AG09309 (cell line): ENCODE measurements at places on chromosomes 6 and 20.

DNA sequence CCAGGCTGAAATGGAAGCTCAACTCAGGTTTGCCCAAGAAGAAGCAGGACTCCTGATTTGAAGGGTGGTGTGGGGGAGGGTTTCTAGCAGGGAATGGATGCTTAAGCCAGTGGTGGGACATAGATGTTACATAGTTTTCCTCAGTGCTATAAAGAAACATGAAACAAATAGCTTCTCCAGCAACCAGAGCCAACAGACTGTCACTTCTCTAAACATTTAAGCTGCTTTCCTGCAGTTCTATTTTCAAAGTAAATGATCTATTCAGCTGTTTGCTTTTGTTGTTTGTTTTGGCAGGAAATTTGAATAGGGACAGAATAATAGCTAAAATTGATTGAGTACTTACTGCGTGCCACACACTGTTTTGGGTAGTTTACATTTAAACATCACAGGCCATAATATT is 169.0 kb downstream of the UST start:
- DNase-seq = no peak

DNA sequence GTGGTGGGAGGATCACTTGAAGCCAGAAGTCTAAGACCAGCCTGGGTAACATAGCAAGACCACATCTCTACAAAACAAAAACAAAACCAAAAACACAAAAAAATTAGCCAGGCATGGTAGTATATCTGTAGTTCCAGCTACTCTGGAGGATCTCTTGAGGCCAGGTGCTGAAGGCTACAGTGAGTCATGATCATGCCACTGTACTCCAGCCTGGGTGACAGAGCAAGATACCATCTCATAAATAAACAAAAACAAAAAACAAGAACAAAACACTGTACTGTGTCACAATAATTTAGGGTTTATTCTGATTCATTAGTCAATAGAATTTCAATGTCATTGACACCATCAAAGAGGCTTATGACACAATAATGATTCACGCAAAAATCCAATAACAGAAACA is 1121.7 kb upstream of the MAP3K7 start:
- no peak for DNase-seq

GRCh38 chr6:73710470-73710869 is 14.5 kb downstream of the CD109 start:
- no peak for DNase-seq

DNA sequence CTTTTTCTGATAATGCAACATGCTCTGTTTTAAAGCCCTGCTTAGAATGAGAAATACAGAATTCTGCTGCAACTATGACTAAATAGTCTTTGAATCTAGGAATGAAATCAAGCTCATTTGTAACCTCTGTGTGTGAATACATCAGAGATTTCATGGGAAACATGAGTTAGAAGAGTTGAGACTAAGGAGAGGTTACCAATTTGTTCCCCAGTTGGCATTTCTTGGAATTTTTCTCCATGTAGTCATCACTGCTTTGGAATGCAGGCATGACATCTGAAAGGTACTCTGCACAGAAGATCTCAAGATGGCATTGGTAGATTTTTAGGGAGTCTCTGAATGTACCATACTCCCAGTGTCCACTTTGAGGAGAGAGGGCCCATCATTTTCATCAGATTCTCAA is 237.2 kb downstream of the TFAP2A start:
- no peak for DNase-seq

DNA sequence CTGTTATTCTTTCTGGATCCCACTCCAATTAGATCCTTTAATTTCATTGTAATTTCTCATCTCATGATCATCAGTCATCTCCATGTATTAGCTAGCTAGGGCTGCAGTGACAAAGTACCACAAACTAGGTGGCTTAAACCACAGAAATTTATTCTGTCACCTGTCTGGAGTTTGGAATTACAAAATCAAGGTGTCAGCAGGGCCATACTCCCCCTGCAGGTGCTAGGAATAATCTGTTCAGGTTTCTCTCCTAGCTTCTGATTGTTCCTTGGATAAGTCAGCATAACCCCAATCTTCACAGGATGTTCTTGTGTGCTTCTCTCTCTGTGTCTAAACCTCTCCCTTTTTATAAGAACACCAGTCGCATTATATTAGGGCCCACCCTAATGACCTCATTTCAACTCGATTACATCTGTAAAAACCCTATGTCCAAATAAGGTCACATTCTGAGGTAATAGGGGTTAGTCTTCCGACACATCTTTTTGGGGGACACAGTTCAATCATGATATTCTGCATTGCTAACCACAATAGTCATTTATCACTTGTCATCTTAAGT is 40.5 kb downstream of the BEND6 start:
- no peak for DNase-seq

DNA sequence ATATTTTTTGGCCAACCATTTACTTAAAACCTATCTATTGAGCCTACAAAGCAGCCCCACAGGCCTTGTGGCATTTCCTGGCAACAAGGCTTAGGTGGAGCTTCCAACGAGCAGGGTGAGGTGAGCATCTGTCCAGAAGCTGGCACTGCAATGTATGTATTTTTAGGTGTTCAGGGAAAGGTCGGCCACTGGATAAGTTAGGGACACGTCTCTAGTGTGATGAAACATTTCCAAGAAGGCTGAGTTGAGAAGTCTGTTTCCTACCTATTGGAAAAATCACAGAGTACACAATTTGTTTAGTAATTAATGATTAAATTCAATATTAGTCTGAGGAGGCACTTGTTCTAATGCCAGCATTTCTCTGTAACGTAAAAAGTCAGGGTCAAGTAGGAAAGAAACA is 17.8 kb upstream of the RCAN2 start:
- DNase-seq = no peak

DNA sequence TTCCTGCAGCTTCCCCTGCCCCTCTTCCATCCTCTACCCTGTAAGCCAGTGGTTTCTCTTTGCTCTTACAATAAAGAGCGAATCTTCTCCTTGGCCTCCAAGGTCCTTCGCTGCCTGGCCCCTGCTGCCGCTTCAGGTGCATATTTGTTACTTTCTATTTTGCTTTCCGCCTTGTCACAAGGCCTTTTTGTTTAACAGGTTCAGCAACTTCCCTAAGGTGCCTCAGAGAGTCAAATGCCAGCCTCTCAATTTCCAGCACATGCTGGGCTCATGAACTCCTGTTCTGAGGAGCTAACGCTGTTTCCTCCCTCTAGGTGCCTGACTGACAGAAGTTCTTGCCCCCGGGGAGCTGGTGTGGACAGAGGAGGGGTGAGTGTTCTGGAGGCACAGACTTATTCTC is 42.4 kb upstream of the EPB41L1 start:
- DNase-seq = no peak

DNA sequence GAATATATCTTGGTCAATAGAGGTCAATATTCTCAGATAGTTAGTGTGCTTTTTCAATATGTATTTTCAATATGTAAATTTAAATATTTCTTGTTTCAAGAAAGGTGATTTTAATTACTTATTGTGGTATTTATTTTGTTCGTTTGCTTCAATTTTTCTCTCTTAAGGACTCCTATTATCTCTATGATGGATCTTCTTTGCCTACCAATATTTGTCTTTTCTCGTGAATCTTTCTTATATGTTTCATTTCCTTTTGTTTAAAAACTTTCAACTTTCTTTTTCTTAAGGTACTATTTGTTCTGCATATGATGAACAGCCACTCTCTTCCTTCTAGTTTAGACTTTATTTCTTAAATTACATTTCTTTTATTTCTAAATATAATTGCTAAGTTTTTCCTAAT is 46.1 kb upstream of the PSMF1 start:
- DNase-seq = no peak

- DNase-seq = no peak
These were observed 59.0 kb upstream of the THEMIS start for GRCh38 chr6:127959869-127960268.

DNA sequence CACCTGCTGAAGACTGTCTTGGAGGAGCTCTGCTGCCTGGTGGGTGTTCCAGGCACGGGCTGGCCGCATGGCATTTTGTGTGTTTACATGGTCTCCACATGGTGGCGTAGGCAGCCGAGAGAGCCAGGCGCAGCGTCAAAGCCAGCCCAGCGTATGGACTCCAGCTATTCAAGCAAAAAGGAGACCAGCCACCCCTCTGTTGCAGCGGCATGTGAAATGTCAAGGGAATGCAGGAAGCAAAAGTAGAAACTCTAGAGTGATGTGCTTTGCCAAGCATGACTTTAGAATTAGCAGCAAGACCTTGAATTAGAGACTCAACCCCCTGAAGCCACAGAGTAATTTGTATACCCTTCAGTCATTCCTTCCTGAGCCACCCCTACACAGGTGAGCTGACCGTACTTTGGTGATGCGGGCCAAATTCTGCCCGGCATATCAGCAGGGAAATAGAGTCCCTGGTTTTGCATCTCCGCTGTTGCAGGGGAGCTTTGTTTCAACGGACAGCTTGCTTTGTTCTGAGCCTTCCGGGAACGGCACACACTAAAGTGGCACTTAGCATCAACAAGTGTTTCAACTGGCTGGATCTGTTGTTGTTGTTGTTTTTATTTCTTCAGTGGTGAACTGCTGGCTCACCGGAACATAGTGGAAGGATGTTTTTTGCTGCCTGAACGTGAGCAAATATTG is 48.5 kb downstream of the FNDC1 start:
- no peak for DNase-seq

DNA sequence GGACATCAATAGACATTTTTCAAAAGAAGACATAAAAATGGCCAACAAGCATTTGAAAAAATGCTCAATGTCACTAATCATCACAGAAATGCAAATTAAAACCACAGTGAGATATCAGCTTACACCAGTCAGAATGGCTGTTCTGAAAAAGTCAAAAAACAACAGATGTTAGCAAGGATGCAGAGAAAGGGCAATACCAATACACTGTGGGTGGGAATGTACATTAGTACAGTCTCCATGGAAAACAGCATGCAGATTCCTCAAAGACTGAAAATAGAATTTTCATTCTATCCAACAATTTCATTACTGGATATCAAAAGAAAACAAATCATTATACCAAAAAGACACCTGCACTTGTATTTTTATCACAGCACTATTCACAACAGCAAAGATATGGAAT is 85.3 kb downstream of the DCDC2 start:
- DNase-seq = no peak

DNA sequence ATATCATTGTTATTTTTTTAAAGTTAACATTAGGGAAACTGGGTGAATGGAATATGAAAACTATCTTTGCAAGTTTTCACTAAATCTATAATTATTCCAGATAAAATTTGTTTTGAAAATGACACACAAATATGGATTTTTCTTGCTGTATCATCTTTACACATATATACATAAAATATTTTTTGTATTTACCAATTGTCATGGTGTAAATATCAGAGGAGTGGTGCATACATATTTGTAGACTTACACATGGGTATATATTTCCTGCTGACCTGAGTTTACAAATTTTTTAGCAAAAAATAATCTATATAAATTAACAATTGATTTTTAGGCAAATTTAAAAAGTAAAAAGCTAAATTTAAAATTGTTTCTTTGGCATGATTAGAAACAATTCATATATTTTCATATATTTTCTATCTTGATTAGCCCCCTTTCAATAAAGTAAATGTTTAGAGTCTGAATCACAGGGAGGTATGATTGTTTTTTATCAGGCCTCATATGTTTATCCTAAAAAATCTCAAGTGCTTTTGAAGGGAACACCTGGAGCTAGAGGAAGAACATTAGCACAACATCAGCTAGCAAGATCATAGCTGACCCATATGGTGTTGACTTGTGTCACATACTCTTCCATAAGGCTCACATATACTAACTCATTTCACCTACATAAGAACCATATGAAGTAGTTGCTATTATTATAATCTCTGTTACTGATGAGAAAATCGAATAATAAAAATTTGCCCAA is 671.8 kb upstream of the GJE1 start:
- no peak for DNase-seq

DNA sequence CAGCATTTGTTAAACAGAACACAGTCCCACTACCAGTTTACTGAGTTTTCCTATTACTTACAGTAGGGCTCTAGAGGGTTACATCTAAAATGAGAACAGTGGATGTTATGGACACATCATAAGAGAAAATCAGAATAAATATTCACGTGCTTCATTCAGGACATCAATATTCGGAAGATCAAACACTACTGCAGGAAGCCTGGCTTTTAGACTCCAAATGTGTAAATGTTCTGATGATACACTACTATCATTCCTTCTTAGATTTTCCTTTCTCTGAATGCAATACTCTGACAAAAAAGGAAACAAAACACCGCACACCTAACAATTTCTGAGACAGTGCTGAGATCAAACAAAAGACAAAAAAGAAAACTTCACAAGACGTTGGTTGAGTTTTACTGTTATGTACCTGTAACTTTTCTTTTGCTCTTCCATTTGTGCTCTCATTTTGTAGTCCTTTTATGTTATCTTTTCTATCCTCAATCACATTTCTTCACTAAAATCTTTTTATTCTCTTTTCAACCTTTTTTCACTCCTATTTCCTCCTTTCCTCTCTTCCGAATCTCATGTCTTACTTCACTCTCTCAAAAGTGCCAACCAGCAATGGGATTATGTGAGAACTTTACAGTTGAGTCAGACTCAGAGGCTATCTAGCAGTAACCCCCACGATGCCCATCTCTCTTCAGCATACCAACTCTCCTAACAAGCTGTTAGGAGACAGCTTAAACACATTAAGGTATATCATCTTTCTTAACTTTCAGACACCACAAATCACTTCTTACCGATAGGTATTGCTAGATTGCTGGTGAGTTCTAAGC is 1.7 kb downstream of the FAM184A start:
- DNase-seq = no peak

DNA sequence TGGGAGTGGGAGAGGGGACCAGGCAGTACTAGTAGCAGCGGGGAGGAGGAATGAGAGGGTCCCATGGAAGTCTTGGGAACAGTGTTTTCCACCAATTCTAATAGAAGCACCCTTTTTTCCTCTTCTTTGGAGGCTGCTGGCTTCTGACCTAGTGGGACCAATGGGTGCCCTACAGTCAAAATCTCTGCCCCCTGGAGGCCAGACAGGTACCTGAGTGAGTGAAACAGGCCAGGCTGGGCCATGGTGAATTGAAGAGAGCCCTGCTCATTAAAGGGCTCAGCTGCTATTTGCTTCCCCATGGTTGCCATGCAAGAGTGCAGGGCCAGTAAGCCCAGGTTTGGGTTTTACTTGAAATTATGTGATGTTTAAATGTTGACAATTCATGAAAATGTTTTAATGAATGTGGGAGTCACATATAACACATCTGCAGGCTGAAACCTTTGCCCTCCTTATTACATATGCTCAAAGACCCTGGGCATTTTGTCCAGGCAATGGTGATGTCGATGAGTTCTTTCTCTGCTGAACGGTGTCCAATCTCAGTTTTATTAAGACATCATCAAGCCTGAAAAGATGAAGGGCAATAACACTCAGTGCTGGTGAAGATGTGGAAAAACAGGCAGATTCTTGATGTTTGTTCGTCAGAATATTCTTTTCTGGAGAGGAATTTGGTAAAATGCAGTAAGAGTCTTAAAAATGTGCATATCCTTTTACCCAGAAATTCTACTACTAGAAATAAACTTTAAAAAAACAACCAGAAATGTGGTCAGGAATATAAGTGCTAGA is 42.3 kb upstream of the OCSTAMP start:
- no peak for DNase-seq

DNA sequence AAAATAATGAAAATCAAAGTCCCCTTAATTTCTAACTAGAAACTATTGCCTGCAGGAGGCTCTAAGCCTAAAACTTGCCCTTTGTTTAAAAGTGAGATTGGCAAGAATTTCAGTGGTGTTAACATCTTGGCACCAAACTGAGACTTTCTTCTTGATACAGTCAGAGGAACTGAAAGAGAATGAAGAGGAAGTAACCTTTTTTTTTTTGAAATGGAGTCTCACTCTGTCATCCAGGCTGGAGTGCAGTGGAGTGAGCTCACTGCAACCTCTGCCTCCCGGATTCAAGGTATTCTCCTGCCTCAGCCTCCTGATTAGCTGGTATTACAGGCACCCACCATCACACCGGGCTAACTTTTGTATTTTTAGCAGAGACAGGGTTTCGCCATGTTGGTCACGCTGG is 3.6 kb downstream of the DOP1A start:
- DNase-seq = no peak

- DNase-seq = no peak
These were observed 34.6 kb upstream of the RNF8 start for GRCh38 chr6:37319156-37319555.
